ENCODE measurements at places on chromosomes 3 and 15. TPM values are rescaled to one million over a fixed set of nuclear protein-coding genes. Genes with fewer than 3 reads are reported as not detected.

GRCh38 chr3:54530944-54531343 lies 396.9 kb downstream of the LRTM1 start:
- no peak for DNase-seq
- H3K4me1 ChIP-seq, result peaks cover 3% of the 10 kb centered on the region
- no peaks in the 10 kb centered on the region for H3K36me3 ChIP-seq
- no peak overlapping the region for H3K4me3 ChIP-seq
- no peak overlapping the region for H3K27ac ChIP-seq

MAPK6 gene
- 56.6 TPM for total RNA-seq

FAM219B gene
- 117 TPM for total RNA-seq

DNA sequence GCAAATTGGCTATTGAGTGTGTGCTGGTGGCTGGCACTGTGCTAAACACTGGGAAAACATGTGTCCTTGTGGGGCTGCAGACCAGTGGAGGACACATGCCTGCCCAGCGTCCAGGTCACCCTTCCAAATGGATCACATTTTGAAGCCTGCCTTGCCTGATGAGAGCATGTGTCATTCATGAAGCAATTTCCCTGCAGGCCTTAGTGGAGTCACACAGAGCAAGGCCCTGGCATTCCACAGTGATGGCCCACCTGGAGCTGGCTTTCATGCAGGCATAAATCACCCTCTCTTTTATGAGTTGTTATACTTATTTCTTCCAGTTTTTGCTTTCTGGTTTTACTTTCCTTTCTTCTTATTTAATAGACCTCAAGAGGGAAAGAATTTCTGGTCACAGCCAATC lies 219.5 kb downstream of the EPHB1 start:
- peaks cover 11% of the 10 kb centered on the region for H3K4me1 ChIP-seq
- no peak overlapping the region for H3K4me3 ChIP-seq
- H3K36me3 ChIP-seq, result no peaks in the 10 kb centered on the region
- H3K27me3 ChIP-seq, result peaks cover 14% of the 10 kb centered on the region
- DNase-seq, result no peak

SLC38A3 gene
- total RNA-seq, result 11.0 TPM

Measured in type B pancreatic cell (in vitro differentiated cells).